ENCODE measurements at places on chromosomes 16 and 17.
A peak's percentile ranks its signal among the peaks of the same experiment; 100 is the strongest.

DNA sequence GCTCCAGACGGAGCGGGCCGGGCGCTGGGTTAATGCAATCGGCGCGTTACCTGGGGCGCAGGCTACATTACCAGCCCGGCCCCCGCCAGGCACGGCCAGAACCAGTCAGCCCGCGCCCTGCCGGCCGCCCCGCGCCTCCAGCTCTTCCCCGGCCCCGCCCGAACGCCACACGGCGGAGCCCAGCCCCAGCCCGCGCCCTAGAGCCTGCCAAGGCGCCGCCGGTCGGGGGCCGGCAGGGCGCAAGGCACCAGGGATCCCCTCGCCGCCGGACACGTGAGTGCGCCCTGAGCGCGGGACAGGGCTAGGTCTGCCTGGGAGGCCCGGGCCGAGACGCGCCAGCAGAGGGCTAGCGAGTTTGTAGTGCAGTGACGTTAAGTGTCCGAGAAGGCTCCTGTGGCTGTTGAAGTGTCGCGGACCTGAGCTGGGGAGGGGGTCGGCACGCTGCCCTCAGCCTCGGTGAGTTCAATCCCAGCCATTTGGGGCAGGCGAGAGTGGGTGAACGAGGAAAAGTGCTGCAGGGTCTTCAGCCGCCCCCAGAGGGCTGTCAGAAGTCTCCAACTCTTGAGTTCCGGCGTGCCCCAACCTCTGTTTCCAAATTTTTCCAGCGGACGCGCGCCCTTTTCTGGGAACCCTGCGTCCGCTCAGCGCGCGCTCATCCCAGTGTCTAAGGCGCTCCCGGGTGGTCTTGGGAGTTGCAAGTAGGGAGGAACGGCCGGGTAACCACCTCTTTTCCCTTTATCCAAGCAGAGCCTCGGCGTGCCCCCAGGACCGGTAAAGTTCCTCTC is at the start of gene SLC6A2:
Gene SLC6A2, plus strand, starts transcription at position 92 of the 785 bp plus-strand sequence. CDS start 707 bp downstream, outside the sequence.
- H3K4me1 ChIP-seq, result no peaks in the 10 kb centered on the region
- no peaks in the 10 kb centered on the region for H3K36me3 ChIP-seq
- H3K27me3 ChIP-seq, result no peaks in the 10 kb centered on the region
- no peak within 1 kb of the TSS for H3K27ac ChIP-seq
- peak within 1 kb of the TSS; percentile 8 for H3K4me3 ChIP-seq
- DNase-seq, result no peak

- H3K27me3 ChIP-seq, result no peaks in the 10 kb centered on the region
- H3K36me3 ChIP-seq, result no peaks in the 10 kb centered on the region
- no peaks in the 10 kb centered on the region for H3K4me1 ChIP-seq
- DNase-seq, result no peak
- H3K27ac ChIP-seq, result no peak overlapping the region
Measured at GRCh38 chr17:30208214-30208613, 27.3 kb downstream of the SLC6A4 start.

- no peaks in the 10 kb centered on the region for H3K4me1 ChIP-seq
- H3K36me3 ChIP-seq, result peaks cover 21% of the 10 kb centered on the region
- no peak overlapping the region for H3K4me3 ChIP-seq
- H3K27me3 ChIP-seq, result no peaks in the 10 kb centered on the region
- no peak overlapping the region for H3K27ac ChIP-seq
Measured at GRCh38 chr16:89982318-89982717, 33.8 kb downstream of the DEF8 start.

GRCh38 chr17:82367724-82368524 is 3.6 kb upstream of the UTS2R start:
- peaks cover 27% of the 10 kb centered on the region for H3K4me1 ChIP-seq
- no peak overlapping the region for H3K4me3 ChIP-seq
- DNase-seq, result no peak
- H3K27me3 ChIP-seq, result peaks cover 27% of the 10 kb centered on the region
- H3K27ac ChIP-seq, result no peak overlapping the region

DNA sequence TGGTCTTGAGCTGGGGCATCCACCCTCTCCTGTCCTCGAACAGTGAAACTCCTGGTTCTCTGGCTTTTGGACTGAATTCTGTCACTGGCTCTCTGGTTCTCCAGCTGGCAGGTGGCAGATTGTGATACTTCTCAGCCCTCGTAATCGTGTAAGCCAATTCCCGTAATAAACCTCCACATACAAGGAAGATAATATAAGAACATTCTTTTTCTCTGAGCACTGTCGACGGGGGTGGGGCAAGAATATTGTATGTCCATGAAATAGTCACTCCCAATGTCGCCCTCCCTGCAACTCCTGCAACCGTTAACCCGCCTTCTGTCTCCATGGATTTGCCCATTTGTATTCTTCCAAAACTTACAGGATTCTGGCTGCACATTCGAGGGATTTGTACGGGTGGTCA is 39.2 kb upstream of the RPH3AL start:
- no peak overlapping the region for H3K4me3 ChIP-seq
- DNase-seq, result no peak
- H3K4me1 ChIP-seq, result peaks cover 2% of the 10 kb centered on the region
- H3K27me3 ChIP-seq, result no peaks in the 10 kb centered on the region
- no peak overlapping the region for H3K27ac ChIP-seq

GRCh38 chr16:47079860-47080259 is 63.9 kb downstream of the NETO2 start:
- no peaks in the 10 kb centered on the region for H3K36me3 ChIP-seq
- no peaks in the 10 kb centered on the region for H3K4me1 ChIP-seq
- no peaks in the 10 kb centered on the region for H3K27me3 ChIP-seq
- H3K27ac ChIP-seq, result no peak overlapping the region
- DNase-seq, result no peak
- no peak overlapping the region for H3K4me3 ChIP-seq

- DNase-seq, result no peak
- H3K4me3 ChIP-seq, result no peak overlapping the region
- H3K27ac ChIP-seq, result no peak overlapping the region
- H3K4me1 ChIP-seq, result peaks cover 33% of the 10 kb centered on the region
- no peaks in the 10 kb centered on the region for H3K36me3 ChIP-seq
- no peaks in the 10 kb centered on the region for H3K27me3 ChIP-seq
Measured at GRCh38 chr17:10059684-10060211, 138.7 kb downstream of the GAS7 start.

- no peaks in the 10 kb centered on the region for H3K36me3 ChIP-seq
- peaks cover 2% of the 10 kb centered on the region for H3K27me3 ChIP-seq
- DNase-seq, result peak; percentile 38
- no peak overlapping the region for H3K4me3 ChIP-seq
Measured at GRCh38 chr16:278863-279366, 1.5 kb upstream of the ARHGDIG start.

GRCh38 chr17:51029142-51029541 is 91.5 kb downstream of the SPAG9 start:
- H3K36me3 ChIP-seq, result peaks cover 14% of the 10 kb centered on the region
- no peaks in the 10 kb centered on the region for H3K27me3 ChIP-seq
- no peak for DNase-seq
- H3K27ac ChIP-seq, result no peak overlapping the region

DNA sequence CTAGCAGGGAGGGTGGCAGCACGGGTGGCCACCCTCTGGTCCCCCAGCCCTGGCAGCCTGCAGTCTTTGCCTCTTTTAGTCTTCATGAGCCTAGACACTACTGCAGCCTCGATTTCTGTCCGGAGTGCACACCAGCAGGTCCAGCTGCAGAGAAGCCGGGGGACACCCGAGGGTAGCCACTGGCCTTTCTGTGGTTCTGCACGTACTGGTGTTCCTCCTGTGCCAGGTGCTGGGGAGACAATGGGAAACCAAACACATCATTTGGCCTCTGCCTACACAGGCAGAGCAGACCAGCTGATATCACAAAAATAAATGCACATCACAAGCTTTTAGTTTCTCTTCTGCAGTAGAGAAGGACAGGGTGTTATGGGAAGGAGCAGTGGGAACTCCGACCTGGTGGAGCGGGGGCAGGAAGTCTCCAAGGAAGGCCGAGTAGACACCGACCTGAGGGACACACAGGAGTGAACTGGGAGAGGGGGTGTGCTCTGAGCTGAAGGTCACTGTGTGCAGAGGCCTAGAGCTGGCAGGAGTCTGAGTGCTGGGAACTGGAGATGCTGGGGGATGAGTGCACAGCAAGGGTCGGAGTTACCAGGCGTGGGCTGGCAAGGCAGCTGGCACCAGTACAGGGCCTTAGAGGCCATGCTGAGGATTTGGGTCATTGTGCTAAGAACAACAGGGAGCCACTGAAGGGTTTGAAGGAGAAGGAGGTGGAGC is 23.1 kb downstream of the GPT2 start:
- no peaks in the 10 kb centered on the region for H3K4me1 ChIP-seq
- no peak for DNase-seq
- no peak overlapping the region for H3K4me3 ChIP-seq
- no peak overlapping the region for H3K27ac ChIP-seq
- peaks cover 7% of the 10 kb centered on the region for H3K36me3 ChIP-seq

GRCh38 chr17:74682471-74683190 is 30.1 kb downstream of the CD300LF start:
- peaks cover 17% of the 10 kb centered on the region for H3K4me1 ChIP-seq
- no peak overlapping the region for H3K4me3 ChIP-seq
- DNase-seq, result no peak
- no peaks in the 10 kb centered on the region for H3K27me3 ChIP-seq
- H3K27ac ChIP-seq, result no peak overlapping the region
- H3K36me3 ChIP-seq, result no peaks in the 10 kb centered on the region

DNA sequence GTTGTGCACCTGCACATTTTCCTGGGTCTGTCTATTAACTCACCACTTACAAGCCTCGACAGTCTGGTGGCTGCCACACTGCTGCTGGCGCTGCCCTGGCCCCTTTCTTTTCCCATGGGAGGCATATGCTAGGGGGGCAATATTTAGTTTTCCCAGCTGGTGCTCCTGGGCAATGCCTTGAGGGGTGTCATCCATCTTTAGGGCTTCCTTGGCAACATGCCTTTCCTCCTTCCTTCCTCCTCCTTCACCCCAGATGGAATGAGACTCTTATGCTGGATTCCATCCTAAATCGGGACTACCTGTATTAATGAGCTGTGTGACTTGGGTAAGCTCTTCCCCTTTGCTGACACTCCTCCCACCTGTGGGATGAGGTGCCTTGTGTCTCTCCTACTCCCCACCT is 64.8 kb upstream of the CDC42EP4 start:
- no peak overlapping the region for H3K27ac ChIP-seq
- no peak for DNase-seq

DNA sequence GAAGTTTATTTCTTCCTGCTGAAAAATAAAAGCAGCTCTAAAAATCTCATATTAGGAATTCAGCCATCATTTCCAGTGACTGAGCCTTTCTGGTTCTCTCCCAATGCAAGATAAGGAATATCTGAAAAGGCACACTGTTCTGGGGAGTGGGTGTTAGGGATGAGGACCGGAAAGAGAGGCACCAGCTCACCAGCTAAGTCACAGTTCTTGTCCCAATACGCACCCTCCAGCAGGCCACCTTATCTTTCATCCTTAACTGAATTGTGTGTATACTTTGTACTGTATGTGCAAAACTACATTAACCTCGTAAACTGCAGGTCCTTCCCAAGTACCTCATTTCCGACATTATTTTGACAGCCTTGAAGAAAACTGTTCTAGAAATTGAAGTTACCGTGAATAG is 11.0 kb downstream of the AMFR start:
- peaks cover 4% of the 10 kb centered on the region for H3K36me3 ChIP-seq
- DNase-seq, result no peak
- no peak overlapping the region for H3K27ac ChIP-seq
- no peaks in the 10 kb centered on the region for H3K27me3 ChIP-seq

DNA sequence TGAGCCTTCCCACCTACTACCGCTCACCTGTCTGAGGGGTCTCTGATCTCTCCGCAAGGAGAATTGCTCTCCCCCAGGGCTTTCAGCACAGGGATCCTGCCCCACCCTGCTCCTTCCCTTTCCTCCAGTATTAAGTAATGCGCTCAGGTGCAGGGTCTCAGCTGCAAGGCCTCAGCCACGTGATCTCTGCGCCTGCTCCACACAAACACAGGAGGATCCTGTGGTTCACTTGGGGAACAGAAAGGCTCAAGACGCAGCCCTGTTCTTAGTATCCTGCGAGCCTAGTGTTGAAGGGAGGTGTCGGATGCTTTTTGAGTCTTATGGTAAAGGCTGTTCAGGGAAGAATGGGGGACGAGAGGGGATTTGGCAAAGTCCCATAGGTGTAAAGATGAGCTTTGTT is 41.6 kb upstream of the GCSH start:
- DNase-seq, result no peak
- no peaks in the 10 kb centered on the region for H3K27me3 ChIP-seq
- no peak overlapping the region for H3K4me3 ChIP-seq
- H3K4me1 ChIP-seq, result no peaks in the 10 kb centered on the region
- H3K27ac ChIP-seq, result no peak overlapping the region

DNA sequence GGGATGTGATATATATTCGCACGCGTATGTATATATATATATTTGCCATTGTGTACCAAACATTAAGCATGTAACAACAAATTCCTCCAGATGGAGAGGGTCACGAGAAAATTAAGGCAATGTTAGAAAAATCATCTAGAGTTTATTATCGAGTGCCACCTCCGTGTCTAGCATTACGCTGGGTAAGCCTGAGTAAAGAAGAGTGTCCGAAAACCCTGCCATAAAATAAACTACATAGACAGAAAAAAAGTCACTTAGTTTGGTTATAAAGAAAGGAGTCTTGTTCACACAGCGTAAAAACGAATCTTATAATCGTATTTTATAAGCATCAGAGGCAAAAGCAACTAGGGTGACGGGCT is 644 bp upstream of the RHOT1 start:
- H3K36me3 ChIP-seq, result no peaks in the 10 kb centered on the region
- no peak for DNase-seq
- H3K27ac ChIP-seq, result peak overlapping the region; percentile 97
- no peaks in the 10 kb centered on the region for H3K27me3 ChIP-seq
- H3K4me3 ChIP-seq, result peak overlapping the region; percentile 99
- H3K4me1 ChIP-seq, result peaks cover 30% of the 10 kb centered on the region

DNA sequence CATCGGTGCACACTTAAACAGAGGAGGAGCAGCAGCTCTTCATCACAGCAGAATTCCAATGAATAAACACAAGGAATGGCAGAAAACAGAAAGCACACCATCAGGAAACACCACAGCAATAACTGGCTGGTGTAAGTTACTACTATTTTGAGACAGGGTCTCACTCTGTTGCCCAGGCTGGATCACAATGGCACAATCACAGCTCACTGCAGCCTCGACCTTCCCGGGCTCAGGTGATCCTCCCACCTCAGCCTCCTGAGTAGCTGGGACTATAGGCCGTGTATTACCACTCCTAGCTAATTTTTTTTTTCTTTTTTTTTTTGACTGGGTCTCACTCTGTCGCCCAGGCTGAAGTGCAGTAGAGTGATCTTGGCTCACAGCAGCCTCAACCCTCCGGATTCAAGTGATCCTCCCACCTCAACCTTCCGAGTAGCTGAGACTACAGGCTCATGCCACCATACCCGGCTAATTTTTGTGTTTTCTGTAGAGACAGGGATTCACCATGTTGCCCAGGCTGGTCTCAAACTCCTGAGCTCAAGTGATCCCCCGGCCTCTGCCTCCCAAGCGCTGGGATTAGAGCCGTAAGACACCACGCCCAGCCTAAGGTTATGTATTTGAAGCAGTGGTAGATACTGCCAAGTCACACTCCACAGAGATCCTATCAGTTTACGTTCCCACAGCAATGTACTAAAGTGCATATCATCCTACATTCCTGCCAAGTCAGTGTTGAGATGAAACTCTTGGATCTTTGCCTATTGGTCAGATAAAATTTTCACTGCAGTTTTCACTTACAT is 20.7 kb downstream of the TRAP1 start:
- H3K4me1 ChIP-seq, result peaks cover 1% of the 10 kb centered on the region
- no peak for DNase-seq
- no peaks in the 10 kb centered on the region for H3K27me3 ChIP-seq
- no peaks in the 10 kb centered on the region for H3K36me3 ChIP-seq

GRCh38 chr17:80706463-80706867 is 161.8 kb downstream of the RPTOR start:
- peaks cover 5% of the 10 kb centered on the region for H3K36me3 ChIP-seq
- H3K4me3 ChIP-seq, result no peak overlapping the region
- no peak for DNase-seq
- H3K4me1 ChIP-seq, result no peaks in the 10 kb centered on the region
- no peak overlapping the region for H3K27ac ChIP-seq

All from upper lobe of left lung (tissue), 6 donors.